ENCODE measurements at places on chromosomes 2 and 18. TPM values are rescaled to one million over a fixed set of nuclear protein-coding genes. Genes with fewer than 3 reads are reported as not detected.

MRPL53 gene
- total RNA-seq = 45.5 TPM

TLK1 gene
- 11.6 TPM for total RNA-seq

PCGF1 gene
- total RNA-seq = 16.6 TPM

CREB1 gene
- 24.5 TPM for total RNA-seq
